ENCODE measurements at places on chromosomes 2 and 18.

- no peak for DNase-seq
Observed at GRCh38 chr18:57940166-57940660, 103.8 kb upstream of the NEDD4L start.

DNA sequence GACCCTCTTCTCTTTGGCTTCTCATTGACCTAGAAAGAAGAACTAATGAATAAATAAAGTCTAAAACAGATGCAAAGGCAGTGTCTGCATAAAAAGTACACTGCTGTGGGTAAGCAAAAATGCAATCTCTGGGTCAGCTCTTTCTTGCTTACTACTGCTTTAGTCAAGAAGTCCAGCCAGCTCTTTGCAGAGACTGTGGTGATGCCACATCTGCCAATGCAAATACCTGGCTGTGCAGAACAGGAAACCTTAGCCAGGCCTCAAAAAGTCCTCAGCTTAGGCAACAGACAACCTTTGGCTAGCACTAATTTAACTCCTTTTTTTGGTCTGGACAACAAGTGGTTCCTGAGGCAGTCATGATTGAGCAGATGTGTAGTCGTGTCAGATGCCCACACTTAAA, 73.6 kb upstream of the RND3 start:
- DNase-seq: no peak

DNA sequence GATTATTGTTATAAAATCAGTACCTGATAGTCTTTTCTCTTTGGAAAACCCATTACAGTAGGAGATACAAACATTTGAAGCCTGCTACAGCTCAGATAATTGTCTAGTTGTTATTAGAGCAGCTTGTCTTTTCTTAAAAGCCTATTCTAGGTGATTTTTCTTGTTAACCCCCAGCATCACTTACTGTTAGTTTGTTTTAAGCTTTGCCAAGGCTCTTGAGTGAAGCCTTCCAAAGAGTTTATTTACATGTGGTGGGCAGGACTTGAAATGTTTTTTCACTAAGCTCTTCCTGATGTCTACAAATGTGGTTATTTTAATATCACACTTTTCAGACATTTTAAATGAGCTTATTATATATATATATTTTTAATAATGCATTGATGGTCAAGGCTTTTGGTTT, 791.3 kb downstream of the PLCL1 start:
- no peak for DNase-seq

- peak; percentile 22 for DNase-seq
Observed at GRCh38 chr2:112181571-112182290, 43.5 kb downstream of the FBLN7 start.

DNA sequence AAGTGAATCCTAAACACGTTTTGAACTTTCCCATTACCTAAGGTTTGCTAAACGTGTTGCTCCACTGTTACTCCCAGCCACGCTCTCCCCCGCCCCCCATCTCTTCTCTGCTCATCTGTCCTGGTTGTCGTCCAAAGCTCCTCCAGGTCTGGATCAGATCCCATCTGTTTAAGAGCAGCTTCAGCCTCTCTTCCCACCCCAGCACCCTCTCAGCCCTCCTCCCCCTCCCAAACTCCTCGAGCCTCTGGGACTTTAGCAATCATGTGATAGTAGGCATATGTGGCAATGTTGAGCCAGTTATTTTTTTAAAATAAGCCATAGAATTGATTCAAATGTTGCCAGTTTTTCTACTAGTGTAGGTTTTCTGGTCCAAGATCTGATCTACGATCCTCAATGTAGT, 20.0 kb upstream of the LPIN1 start:
- DNase-seq: no peak

- no peak for DNase-seq
Observed at GRCh38 chr2:43054367-43054766, 172.0 kb downstream of the ZFP36L2 start.

GRCh38 chr18:48915626-48916425, 34.9 kb downstream of the SMAD7 start:
- DNase-seq: no peak

GRCh38 chr2:30213326-30213725, 18.0 kb upstream of the LBH start:
- DNase-seq: no peak

DNA sequence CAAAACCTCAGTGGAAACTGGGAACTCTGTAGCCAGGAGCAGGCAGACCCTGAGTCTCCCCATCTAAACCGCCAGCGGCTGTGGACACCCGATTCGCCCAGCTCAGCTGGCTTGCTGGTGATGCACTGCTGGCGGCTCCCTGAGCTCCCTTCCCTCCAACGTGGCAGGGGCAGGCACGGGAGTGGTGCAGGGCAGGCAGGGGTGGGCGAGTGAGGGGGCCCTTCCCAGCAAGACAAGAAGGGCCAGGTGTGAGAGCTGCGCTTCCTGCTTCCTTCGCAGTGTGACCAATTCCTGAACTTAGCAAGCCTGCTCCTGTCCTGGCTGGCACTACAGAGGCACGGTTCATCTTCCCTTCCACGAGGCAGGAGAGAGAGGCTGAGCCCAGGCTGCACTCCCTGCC, 12.3 kb upstream of the SEMA4C start:
- DNase-seq: no peak

DNA sequence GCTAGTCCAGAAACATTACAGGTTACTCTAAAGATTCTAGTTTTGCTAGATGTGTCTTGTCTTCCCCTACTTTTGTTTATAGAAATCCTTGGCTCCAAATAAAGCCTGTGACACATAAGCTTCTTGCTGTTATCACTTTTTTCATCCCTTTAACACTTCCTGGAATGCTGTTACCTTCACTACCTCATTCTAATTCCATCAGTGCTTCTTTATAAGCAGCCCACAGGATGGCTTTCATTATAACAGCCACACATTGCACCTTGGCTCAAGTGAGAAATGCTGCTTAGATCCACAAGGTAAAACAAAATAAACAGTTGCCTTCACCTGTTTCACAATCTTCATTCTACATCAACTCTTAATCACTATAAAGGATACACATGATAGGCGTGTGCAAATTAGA, 221.7 kb downstream of the SLC8A1 start:
- no peak for DNase-seq

DNA sequence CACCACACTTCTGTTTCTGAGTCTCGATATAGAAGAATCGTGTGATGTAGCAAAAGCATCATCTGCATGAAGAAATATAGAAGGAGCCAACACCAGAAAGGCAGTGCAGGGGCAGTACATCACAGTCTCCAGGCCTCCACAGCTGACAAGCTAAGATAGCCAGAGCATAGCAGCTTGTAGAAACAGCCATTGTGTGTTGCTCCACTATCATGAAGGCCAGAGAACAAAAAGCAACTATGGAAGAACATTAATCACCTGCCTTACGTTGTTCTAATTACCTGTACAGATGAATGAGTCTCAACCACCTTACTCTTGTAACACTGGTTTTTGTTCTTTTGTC, 129.0 kb downstream of the RND3 start:
- DNase-seq: no peak
